ENCODE measurements at places on chromosomes 7 and 10.

DNA sequence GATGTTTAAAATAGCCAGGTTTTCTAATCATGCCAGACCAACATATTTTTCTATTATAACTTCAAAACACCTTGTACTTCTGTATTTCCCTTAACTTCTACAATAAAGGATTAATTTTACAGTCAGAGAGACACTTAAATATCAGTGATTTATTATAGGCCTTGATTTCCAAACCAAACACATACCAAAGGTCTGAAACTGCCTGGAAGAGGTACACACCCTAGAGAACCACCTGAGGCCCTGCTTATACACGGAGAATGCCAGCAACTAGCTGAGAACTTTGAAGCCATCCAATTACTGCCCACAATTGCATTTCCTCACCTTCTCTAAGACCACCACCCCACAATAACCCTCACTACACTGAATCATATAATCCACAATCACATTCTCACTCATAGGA lies 4.9 kb downstream of the CCDC6 start:
- no peak for DNase-seq

GRCh38 chr7:99452541-99452940 lies 13.4 kb downstream of the ATP5MF start:
- no peak for DNase-seq

- no peak for DNase-seq
These were observed 21.3 kb upstream of the EFCAB10 start for GRCh38 chr7:105602325-105603305.

- peak; percentile 64 for DNase-seq
These were observed 52.7 kb upstream of the BTRC start for GRCh38 chr10:101301111-101301731.

DNA sequence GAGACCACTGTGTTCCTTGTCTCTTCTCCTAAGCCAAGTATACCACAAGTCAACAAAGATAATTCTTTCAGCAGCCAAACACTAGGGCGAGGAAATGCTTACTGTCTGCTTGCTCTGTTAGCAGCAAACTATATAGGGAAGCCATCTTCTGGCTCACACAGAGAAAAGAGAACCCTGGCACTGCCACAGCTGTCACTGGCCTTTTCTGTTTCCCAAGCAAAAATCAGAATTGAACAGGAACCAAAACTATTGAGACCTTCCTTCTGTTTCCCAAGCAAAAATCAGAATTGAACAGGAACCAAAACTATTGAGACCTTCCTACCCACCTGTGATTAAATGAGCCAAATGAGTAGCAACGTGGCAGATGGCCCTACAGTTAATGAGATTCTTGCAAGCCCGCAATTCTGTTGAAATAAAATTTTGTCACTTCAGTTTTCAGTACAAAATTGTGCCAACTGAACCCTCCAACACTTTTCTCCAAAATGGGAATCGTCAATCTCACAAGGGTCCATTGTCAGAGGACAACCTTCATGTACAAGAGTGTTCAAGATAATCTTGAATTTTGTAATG lies 54.5 kb downstream of the LRRTM3 start:
- no peak for DNase-seq

DNA sequence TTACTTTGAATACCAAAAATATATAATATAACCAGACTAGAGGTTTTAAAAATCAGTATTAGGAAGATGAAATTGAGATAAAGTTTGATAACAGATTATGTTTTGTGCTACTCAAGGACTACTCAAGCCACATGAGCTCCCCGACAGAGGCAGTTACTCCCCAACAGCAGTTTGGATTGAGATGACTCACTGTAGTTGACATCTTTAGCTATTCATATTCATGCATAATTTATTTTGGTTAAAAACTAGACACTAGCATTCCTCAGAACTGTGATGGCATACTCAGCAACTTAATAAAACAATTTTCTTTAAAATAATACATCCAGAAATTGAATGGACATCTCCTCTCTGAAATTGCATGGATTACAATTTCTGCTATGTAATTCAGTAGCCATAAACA lies 19.6 kb downstream of the PCLO start:
- DNase-seq, result no peak

- no peak for DNase-seq
These were observed 90.2 kb downstream of the GPR85 start for GRCh38 chr7:112996331-112996871.

DNA sequence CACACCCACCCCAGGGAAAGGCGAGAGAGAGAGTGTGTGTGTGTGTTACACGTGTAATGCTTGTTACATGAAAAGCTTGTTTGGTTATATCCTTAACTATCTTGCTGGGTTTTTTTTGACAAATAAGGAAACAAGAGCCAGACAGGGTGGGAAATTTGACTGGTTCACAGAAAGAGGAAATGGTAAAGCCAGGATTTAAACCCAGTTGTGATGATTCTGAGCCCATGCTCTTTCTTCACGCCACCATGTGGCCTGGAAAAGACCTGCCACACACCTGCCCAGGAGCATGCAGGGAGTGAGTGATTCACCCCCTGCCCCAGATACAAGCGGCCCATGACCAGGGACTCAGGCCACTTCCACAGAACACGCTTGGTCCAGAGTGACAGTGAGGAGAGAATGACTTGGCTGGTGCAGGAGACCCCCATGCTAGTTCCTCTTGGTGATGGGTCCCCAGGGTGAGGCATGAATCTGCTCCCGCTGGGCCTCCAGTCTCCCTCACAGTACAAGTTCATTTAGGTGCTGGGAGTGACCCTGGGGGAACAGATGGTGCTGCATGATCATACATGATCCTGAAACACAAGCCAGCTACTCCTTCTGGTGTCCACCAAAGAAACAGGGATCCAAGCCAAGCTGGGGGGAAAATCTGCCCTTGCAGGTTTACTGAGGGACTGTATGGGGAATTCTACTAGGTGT lies 21.0 kb upstream of the EIF5AL1 start:
- DNase-seq, result no peak

DNA sequence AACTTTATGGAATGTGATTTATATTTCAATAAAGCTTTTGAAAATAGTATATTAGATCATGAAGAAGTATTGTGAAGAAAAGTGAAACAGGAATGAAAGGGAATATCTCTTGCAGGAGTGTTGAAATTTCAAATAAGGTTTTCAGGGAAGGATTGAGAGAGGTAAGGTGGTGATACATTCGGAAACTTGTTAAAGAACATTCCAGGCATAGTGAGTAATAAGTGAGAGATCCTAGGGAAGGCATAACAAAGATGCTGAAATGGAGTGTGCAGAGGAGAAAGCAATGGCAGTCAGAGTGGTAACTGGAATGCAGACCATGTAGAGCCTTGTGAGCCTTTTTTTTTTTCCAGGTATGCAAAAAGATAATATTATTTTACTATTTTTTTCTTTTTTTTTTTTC lies 4.1 kb downstream of the OR9A4 start:
- DNase-seq, result no peak

DNA sequence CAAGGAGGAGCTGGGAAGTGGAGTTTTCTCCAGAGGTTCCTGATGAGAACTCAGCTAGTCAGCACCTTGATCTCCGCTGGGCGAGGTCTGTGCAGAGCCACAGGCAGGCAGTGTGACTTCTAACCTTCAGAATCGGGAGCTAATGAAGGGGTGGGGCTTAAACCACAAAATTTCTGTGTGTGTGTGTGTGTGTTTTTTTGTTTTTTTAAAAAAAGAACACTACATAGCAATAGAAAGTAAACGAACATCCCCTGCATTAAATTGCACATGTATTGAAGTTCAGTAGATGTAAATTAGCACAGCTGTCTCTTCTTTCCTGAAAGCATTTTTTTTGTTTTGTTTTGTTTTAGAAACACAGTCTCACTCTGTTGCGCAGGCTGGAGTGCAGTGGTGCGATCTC lies 46.2 kb downstream of the RBM17 start:
- no peak for DNase-seq

DNA sequence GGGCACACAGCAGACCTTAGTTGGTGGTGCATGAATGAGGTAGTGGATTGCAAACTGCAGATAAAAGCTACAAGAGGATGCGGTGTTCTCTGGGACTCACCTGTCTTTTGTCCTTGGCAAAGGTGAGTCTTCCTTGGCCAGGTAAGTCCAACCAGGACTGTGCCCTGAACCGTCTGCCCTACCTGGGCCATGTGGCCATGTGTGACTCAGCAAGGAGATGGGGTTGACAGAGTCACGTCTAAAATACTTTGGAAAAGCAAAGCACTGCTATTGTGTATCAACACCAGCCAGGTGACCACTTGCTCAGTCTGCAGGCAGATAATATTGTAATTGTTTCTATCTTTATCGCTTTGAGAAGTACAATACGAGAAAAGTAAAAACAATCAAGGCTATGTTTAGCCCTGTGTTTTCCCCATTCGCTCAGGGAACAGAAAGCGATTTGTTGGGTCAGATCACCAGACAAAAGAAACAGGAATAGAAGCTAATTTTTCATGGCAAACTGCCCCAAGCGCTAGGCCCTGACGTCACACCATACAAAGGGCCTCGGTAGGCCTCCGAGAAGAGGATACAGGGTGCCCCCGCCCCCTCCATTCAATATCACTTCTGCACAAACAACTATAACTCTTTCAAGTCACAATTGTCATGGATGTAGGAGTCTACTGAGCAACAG lies 57.3 kb downstream of the FAM53B start:
- no peak for DNase-seq

DNA sequence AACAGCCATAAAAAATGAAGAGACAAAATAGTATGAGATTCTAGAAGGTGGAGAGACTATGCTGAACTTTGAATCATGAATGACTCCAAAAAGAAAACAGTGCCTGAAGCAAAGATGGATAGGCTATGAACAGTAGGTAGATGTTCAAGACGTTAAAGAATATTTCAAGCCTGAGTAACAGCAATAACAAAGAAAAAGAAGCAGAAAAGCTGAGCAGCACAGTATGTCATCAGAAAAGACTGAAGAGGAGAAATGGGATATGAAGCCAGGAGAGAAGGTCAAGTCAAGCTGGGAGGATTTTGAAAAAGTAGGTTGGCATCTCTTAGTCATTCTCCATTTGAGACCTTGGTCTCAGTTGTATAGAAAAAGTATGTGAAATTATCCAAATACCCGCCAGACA lies 484.4 kb downstream of the SORCS1 start:
- DNase-seq, result no peak

- no peak for DNase-seq
These were observed 972.2 kb upstream of the MBL2 start for GRCh38 chr10:53744746-53745145.

GRCh38 chr7:101602484-101603241 lies 26.4 kb downstream of the MYL10 start:
- DNase-seq, result peak; percentile 86

DNA sequence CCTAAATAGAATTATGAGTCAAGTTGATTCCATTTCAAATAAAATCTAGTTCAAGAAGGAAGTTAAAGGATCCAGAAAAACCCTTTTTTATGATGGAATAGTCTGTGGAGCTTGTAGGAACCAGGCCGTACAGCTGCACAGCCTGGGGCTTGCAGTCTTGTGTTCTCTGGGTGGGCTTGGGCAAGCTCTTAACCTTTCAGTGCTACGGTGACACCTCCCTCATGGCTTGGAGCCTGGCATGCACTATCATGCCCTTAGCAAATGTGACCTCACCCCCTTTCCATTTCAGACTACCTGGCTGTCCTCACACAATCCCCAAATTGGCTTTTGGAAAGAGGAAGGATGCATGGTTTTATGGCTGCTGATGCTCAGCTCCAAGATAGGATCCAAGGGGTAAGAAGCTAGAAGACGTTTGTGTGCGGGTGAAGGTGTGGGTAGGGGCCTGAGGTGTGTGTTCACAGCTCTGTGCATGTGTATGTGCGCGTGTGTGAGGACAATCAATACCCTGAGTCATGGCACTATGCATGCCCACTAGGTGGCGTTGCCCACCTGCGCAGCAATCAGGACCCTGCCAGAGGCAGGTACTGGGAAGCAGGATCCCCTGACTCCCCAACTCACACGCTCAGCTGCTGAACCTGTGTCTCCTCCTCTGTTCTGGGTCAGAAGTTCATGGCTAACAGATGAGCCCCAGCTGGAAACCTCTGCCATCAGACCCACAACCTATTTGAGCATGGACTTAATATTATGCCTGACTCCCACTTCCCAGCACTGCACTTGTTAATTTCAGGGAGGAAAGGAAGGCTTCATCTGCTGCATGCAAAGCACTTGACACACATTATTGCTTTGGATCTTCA lies 113.4 kb downstream of the PTPN20 start:
- peak; percentile 87 for DNase-seq

DNA sequence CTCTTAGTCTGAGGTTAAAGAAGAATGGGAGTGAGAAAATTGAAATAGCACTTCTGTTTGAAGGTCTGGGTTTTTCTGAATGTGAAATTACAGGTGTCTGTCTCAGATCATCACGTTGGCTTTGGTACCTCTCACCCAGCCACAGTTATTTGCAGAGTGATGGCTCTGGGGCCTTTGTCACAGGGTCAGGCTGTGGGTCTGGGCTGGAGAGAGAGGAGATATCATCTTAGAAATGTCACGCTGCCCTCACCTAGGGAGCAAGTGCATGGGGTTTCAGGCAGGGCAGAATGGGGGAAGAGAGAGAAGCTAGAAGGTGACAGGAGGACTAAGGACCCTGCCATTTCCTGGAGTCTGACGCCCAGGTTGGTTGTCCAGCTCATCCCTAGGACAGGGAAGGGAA lies 127.2 kb downstream of the CFAP58 start:
- no peak for DNase-seq

- DNase-seq, result no peak
These were observed 38.3 kb downstream of the C1QL3 start for GRCh38 chr10:16483241-16483917.

GRCh38 chr7:1140476-1141104 lies 19.4 kb downstream of the ZFAND2A start:
- DNase-seq, result no peak

DNA sequence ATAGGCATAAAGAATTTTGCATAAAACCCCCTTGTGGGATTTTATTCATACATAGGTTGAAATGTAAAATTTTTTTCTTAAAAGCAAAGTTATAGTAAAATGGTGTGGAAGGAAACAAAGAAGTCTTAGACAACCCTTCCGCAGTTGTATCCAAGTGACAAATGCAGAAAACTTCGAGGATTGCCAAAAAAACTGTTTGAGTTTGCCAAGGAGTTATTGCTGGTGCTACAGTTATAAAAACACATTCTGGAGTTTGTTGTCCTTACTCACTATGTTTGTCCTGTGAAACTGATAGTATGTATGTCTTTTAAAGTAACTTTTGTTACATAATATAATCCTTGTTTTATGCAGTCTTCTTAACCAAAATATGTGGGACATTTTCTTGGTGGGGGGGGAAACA lies 120.3 kb downstream of the FOXP2 start:
- no peak for DNase-seq

- DNase-seq, result no peak
These were observed 36.7 kb downstream of the BTBD16 start for GRCh38 chr10:122307669-122308416.

Data from HuH-7.5 (cell line).